NCI-H2227 treated with DMSO at 0.1 percent for 48 hours (cell line): ENCODE measurements at places on chromosomes 7 and 10.

DNA sequence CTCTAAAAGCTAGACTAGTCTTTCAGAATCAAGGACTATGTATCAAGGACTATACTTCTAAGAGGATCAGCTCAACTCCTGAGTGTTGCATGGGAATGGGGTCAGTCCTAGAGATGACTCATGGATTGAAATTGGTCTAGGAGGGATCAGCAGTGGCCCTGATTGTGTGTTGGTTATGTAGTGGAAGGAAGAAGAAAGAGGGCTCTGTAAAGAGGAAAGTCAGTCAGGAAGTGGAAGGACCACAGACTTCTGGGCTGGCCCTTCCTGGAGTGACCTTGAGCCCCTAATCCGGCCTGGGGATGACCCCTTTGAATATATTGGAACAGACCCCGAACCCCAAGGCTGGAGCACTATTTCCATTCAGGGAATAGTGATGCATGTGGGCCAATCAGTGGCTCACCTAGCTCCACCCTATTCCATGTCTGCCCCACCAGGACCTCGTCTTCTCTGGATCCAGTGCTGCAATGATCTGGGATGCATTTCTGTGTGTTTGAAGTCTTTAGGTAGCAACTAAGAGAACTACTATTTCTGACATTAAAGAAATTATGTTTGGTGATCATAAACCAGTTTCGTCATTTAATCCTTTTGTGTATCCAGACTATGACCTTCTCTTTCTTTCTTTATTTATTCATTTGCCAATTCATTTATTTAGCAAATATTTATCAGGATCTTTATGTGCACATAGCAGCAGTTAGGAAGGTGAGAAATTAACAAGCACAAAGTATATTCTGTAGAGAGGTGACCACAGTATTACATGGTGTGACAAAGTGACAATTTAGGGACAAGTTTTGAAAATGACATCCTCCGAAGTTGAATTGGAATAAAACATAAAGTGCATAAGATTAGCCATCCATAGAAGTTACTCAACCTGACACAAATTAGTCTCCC is 48.6 kb upstream of the KIF5B start:
- no peak for DNase-seq

GRCh38 chr10:89699581-89700064 is 1.8 kb upstream of the KIF20B start:
- DNase-seq: no peak

DNA sequence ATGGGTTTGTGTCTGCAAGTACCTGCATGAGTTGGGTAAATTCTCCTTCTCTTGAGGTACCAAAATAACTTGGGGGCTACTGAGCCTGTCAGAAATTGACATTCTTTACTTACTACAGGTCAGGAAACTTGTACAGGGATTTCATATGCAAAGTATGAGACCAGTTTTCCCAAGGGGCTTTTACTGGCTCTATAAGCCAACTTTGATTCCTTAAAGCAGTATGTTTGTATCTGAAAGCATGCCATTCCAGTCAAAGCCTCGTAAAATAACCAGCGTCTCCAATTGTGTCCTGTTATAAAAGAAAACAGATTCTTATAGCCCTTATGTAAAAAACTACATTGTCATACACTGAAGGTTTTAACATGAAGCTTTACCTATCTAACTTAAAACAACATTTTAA is 90.2 kb downstream of the ZNF467 start:
- DNase-seq: no peak

GRCh38 chr7:70696201-70696754 is 435.7 kb upstream of the GALNT17 start:
- peak; percentile 24 for DNase-seq

- no peak for DNase-seq
Measured at GRCh38 chr7:107453388-107453787, 16.5 kb upstream of the GPR22 start.

DNA sequence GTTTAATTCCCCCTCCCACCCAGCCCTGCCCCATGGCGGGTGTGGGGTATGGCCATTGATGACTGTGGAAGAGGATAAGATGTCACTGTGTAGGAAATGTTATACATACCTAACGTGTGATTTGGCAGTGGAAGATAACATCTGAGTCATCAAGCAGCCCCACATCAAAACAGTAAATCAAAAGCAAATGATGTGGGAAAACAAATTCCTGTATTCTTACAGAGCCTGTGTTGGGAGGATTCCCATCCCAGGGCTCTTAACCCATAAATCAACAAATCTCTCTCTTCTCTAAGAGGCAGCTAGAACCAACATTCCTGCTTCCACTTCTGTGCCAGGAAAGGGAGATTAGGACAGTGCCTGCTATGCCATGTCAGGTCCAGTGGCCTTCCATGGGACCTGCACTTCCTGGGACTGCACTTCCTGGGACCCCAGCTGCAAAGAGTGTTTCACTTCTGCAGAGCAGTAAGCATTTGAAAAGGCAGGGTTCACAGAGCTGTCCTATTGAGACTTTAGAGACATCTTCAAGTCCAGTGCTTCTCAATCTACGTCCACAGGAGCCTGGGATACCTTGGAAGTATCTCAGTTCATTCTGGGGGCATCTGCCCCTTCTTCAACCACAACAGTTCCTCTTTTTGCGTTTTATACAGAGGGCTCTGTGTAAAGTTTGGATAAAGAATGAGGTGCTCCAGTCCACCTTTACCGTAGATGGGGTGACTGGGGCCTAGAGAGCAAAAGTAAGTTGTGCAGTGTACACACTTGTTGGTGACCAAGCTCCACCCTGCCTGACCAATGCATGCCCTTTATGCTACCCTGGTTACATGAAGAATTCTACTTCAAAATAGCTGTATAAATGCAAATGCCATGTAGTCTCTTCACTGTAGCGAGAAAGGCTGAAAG is 45.7 kb downstream of the ATXN7L1 start:
- no peak for DNase-seq

GRCh38 chr10:49218480-49218879 is 30.3 kb upstream of the TMEM273 start:
- DNase-seq: no peak

GRCh38 chr7:140222814-140223213 is 46.0 kb upstream of the KDM7A start:
- DNase-seq: no peak

DNA sequence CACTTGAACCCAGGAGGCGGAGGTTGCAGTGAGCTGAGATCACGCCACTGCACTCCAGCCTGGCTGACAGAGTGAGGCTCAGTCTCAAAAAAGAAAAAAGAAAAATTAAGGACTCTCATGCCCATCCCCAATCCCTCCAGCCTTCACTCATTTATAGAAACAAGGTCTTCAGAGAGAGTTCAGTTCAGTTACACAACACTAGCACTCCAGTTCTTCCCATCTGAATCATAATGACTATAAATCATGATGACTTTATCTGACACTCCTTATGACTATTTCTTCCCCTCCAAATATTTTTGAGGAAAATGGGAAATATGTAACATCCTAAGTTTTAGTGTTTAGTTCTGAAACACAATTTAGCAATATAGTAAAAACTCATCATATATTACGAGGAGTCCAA is 107.4 kb upstream of the LSM8 start:
- DNase-seq: no peak
